GM12892 (cell line): ENCODE measurements at places on chromosomes 13 and 19.

DNA sequence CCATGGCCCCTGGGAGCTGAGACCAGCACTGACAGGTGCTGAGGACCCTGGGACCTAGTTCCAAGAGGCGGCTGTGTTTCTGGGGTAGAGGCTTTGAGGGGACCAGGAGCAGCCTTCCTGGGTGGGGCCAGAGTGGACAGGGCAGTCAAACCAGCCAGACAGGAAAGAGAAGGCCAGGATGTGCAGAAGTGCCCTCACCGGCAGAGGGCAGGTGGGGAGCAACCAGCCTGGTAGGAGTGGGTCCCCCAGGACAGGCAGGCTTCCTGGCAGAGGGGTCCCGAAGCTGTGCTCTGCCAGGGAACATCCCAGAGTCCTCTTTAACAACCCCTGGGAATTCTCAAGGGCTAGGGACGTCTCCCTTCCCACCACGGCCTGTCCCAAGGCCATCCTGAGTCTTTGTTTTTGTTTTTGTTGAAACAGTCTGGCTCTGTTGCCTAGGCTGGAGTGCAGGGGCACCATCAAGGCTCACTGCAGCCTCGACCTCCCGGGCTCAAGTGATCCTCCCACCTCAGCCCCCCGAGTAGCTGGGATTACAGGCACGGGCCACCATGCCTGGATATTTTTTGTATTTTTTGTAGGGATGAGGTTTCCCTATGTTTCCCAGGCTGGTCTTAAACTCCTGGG, 3.0 kb upstream of the HIPK4 start:
- DNase-seq = no peak

- DNase-seq = no peak
Measured at GRCh38 chr13:67437244-67437643, 207.1 kb upstream of the PCDH9 start.

DNA sequence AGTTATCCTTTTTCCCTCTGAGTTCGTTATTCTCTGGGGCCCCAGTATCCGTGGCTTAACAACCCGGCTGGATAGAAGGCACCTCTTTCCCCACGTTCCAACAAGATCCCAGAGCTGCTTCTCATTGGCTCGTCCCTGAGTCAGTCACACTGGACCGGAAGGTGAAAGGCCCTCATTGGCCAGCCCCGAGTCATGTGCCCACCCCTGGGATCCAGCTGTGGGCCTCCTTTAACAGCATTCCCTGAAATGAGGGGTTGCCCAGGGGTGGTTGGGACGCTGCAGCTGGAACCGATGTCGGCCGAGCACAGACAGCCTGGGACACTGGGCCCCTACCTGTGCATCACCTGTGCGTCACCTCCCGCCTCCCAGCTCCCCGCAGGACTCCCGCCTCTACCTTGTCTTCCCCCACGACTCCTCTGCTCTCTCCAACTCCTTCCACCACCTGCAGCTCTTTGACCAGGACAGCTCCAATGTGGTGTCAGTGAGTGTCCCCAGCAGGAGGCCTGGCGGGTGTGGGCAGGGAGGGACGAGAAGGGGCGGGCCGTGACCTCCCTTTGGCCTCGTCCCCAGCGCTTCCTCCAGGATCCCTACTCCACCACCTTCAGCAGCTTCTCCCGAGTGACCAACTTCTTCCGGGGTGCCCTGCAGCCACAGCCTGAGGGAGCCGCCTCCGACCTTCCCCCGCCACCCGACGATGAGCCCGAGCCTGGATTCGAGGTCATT, 4.3 kb downstream of the TBC1D17 start:
- DNase-seq = no peak

DNA sequence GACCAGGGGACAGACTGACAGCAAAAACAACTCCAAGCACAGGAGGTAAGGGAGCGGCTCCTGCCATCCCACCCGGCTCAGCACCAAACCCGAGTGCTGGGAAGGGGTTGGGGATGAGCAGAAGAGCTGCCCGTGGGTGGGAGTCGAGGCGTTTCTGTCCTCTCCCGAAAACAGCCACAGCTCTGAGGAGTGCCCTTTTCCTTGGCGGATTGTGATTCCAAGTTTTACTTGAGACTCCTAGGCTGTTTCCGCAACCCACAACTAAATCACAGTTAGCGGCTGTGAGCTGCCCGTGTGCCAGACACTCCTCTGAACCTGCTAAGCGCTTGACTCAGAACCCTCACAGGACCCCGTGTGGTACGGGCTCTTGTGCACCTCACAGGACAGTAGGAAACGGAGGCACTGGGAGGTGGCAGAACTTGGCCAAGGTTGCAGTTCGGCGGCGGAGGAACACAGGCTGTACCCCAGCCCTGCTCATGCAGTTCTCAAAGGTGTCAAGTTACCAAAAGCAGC, 21.4 kb downstream of the CFAP97D2 start:
- no peak for DNase-seq

- DNase-seq = no peak
Measured at GRCh38 chr19:4385291-4386040, 14.9 kb downstream of the SH3GL1 start.

DNA sequence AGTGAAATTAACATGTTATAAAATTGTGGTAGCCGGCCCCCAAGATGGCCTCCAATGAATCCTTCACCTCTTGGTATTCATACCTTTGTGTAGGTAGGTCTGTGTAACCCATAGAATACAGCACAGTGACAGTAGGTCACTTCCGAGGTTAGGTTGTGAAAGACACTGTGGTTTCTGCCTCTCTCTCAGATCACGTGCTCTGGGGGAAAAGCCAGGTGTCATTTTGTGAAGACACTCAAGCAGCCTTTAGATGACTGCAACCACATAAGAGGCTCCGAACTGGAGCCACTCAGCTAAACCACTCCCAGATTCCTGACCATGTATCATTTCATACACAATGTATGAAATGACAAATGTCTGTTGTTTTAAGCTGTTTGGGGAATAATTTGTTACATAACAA, 9.8 kb upstream of the USPL1 start:
- DNase-seq = peak; percentile 62

DNA sequence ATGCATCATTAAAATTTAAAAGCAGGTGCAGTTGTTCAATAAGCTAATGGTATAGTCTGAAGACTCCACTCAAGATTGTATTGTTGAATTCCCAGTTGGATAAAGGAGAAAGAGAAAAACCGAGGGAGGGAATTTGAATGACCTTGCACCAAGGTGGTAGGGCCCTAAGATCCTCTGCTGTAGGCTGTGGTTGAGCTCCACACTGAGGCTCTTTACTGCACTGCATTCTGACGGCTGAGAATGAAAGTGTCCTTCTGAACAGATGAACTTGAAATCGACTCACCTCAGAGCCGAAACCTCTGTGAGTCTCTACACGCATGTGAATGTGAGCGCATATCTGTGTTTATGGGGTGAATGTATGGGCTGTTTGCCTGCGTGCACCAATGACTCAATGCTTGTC, 388.9 kb upstream of the DACH1 start:
- no peak for DNase-seq

DNA sequence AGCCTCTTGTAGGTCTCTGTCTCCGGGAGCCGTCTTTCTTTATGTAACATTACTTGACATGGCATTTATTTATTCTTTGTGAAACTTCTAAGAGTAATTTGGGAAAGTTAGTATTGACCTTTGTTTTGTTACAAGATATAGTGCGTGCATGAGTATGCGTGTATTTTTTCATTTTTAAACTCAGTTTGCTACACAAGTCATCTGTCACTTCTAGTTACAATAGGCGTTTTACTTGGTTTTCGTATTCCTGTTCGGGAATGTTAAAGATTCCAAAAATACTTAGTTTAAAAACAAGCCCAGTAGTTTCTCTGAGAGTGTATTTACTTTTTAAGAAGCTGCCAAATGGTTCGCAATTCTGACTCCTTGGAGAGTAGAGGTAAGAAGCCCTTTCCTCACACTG, 3.2 kb downstream of the PDS5B start:
- no peak for DNase-seq

GRCh38 chr19:11198769-11199424, 1.6 kb upstream of the KANK2 start:
- no peak for DNase-seq

DNA sequence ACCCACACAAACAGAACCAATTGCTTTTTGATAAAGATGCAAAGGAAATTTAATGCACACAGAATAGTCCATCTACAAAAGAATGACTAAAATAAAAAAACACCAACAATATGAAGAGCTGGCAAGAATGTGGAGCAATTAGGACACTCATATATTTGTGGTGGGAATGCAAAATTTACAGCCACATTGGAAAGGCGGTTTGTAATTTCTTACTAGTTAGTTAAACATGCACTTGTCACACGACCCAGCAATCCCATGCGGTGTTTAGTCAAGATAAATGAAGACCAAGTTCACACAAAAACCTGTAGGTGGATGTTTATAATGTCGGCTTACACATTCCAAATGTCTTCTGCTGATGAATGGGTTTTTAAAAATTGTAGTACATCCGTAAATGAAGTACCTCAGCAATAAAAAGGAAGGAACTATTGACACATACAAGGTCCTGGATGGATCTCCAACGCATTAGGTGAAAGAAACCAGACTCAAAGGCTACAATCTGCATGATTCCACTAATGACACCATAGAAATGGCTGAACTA, 5.2 kb downstream of the GRTP1 start:
- no peak for DNase-seq

DNA sequence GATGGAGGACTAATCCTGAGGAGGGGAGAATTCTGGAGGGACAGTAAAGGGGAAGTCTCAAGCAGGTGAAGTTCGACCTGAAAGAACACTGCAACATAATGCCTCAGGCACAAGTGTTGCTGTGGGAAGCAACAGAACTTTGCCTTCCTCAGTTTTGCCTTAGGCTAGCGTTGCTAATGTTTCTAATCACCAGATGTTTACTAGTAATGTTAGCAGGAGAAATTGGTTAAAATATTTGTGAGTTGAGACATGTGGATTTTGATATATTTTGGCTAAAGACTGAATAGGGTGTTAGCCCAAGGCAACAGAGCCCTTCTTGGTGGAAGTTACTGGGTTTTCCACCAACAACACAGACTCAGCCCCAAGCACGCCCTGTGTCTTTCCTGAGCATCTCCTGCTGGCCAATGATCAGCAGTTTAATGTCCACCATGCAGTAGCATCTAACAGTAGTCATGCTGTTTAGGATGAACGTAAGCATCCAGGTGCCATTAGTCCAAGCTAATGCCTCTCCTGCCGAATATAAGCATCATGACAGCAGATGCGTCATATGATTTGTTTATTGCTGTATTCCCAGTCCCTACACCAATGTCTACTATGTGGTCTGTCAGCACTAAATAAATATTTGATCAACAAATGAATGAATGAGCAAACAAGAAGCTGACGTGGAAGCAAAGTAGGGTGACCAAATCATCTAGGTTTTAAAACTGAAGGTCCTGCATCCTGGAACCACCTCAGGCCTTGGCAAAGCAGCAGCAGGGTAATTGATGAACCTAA, 511.9 kb upstream of the HTR2A start:
- DNase-seq = no peak

GRCh38 chr13:74629985-74630384, 495.8 kb upstream of the KLF12 start:
- DNase-seq = no peak

- DNase-seq = no peak
Measured at GRCh38 chr19:5719274-5719960, 529 bp downstream of the LONP1 start.

- DNase-seq = peak; percentile 84
Measured at GRCh38 chr19:36489118-36489919, at the start of gene ZNF566. Gene ZNF566 (minus strand): TSS chr19:36489561. CDS start chr19:36476557, 13,004 bp downstream.

GRCh38 chr19:294946-295686, 3.9 kb upstream of the PLPP2 start:
- DNase-seq = peak; percentile 77

GRCh38 chr13:91540158-91540736, 141.8 kb downstream of the GPC5 start:
- no peak for DNase-seq

DNA sequence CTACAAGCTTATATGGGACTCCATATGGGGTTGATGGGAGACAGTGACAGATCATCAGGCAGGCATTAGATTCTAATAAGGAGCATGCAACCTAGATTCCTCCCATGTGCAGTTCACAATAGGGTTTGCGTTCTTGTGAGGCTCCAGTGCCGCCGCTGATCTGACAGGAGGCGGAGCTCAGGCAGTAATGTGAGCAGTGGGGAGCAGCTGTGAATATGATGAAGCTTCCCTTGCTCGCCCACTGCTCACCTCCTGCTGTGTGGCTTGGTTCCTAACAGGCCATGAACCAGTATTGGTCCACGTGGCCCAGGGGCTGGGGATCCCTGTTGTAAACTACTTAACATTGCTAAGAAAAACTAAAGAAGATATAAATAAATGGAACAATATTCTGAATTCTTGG, 378.4 kb downstream of the KCNRG start:
- no peak for DNase-seq

- no peak for DNase-seq
Measured at GRCh38 chr13:95781016-95781415, 104.1 kb downstream of the DNAJC3 start.

- DNase-seq = no peak
Measured at GRCh38 chr13:110921209-110921608, 6.3 kb upstream of the ANKRD10 start.

- DNase-seq = no peak
Measured at GRCh38 chr13:56378566-56378965, 762.2 kb upstream of the PRR20A start.

GRCh38 chr19:46042252-46042883, 1.6 kb upstream of the IGFL4 start:
- DNase-seq = no peak

DNA sequence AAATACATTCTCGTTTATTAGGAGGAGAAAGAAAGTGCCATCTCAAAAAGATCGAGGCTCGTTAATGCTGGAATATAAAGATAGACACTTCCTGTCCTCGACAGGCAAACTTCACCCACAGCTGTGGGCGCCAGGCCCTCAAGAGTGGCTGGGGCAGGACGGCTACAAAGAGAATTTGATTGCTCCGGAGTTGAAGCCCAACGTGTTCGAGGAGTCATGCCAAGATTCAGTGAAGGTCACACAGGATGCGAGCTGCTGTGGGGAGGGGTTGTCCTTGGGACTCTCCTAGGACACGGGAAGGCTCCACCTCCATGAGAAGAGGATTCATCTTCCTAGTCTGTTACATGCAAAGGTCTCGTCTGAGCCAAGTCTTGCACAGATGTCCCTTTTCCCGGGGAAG, 16.3 kb upstream of the PTPRS start:
- DNase-seq = no peak

DNA sequence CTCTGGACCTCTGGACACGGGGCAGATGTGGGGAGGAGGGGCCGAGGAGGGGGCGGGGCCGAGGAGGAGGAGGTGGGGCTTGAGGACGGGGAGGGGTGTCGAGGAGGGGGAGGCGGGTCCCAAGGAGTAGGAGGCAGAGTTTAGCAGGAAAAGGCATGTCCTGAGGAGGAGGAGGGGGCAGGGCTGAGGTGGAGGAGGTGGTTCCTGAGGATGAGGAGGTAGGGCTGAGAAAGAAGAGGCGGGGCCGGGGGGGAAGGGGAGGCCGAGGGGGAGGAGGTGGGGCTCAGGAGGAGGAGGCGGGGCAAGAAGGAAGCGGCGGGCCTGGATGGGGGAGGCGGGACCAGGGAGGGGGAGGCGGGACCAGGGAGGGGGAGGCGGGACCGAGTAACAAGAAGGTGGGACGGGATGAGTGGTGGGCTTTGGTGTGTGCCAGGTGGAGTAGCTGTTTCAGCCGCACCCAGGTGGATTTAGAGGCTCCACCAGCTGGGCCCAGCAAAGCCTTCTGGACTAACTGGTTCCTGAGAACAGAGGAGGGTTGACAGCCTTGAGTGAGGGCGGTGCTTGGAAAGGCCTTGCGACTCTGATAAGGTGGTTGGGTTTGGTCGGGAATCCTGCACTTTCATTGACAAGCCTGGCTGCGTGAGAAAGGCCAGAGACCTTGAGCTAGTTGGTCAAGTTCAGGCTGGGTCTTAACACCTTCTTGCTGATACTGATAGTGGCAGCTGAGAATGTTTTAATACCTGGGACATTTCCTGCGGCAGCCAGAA, 7.7 kb downstream of the TECR start:
- no peak for DNase-seq
